ENCODE measurements at places on chromosomes 2 and 18.

GRCh38 chr2:42030829-42031228 is 17.0 kb upstream of the PKDCC start:
- no peak for DNase-seq

DNA sequence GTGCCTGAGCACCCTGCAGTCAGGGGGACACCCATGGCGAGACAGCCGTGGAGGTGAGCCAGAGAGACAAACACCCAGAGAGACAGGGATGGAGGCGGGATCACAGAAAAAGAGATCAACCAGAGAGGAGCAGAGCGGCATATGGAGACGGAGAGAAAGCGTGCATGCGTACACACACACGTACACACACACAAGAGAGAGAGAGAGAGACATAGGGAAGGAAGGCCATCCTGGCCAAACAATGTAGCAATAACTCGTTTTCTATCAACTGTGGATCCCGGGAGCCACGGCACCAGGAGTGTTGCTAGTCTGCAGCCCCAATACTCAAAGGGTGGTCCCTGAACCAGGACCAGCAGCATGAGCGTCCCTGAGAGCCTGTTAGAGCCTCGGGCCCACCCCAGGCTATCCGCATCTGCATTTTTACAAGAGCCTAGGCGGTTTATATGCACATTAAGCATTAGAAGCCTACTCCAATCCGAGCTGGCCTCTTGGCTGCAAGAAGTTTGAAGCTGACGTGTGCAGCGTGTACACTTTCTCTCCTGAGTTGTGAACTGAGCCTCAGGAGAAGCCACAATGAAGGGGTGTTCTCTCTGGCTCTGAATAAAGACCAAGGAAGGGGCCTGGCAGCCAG is 50.1 kb upstream of the MYCN start:
- DNase-seq: no peak

- no peak for DNase-seq
Observed at GRCh38 chr2:161315380-161315779, 7.2 kb downstream of the PSMD14 start.

GRCh38 chr2:53886406-53887280 is 26.9 kb upstream of the GPR75 start:
- no peak for DNase-seq

GRCh38 chr2:59938181-59938580 is 615.3 kb downstream of the BCL11A start:
- no peak for DNase-seq

DNA sequence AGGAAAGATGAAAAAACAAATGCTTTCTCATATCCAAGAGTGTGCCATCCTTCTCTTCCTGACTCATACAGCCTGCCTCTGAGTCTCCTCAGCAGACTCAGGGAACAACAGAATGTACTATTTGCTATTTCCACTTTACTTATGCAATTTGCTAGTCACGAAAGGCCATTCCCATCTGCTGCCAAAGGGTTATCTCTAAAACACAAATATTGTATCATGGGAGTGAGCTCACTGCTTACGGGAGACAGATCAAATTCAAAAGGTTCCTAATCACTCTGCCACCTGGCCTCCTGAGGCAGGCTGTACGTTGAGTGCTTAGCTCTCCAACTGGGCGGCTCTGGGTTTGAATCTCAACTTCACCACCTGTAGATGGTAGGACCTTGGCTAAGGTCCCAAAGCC is 92.0 kb downstream of the GAREM1 start:
- DNase-seq: no peak

Measured in NCI-H187 (cell line).